ENCODE measurements at places on chromosomes 1 and 21.

GRCh38 chr1:242568666-242569065 lies 44.2 kb upstream of the PLD5 start:
- DNase-seq, result no peak

GRCh38 chr1:168766568-168766967 lies 37.6 kb upstream of the DPT start:
- DNase-seq, result no peak

- DNase-seq, result no peak
Measured at GRCh38 chr1:201954263-201955008, 867 bp upstream of the TIMM17A start.

DNA sequence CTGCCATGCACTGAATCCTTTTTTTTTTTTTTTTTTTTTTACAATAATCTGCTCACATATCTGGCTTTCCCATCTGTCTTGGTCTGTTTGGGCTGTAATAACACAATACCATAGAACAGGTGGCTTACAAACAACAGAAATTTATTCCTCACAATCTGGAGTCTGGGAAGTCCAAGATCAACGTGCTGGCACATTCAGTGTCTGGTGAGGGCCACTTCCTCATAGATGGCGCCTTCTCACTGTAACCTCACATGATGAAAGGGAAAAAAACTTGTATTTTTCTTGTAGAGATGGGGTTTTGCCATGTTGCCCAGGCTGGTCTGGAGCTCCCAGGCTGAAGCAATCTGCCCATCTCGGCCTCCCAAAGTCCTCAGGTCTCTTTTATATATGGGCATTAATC lies 13.0 kb upstream of the PARP1 start:
- DNase-seq, result no peak

DNA sequence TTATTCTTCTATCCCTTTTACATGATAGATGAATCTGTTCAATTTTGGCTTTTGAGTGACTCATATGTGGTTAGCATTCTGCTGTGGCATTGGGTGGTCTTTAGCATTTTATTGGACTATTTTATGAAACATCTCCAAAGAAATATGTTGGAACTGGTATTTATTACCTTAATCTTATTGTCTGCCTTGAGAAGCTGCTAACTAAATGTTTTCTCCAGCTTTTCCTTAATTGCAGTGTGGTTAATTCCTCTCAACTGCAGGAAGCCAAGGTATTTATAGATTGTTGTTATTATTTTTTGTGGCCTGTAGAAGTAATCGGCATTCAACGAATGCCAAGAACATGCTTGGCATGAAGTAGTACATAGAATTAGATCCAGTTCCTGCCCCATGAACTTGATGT lies 64.1 kb downstream of the NOS1AP start:
- no peak for DNase-seq

GRCh38 chr1:219945795-219946194 lies 17.4 kb upstream of the SLC30A10 start:
- DNase-seq, result no peak

- no peak for DNase-seq
Measured at GRCh38 chr1:155219592-155220031, 11.1 kb downstream of the MTX1 start.

DNA sequence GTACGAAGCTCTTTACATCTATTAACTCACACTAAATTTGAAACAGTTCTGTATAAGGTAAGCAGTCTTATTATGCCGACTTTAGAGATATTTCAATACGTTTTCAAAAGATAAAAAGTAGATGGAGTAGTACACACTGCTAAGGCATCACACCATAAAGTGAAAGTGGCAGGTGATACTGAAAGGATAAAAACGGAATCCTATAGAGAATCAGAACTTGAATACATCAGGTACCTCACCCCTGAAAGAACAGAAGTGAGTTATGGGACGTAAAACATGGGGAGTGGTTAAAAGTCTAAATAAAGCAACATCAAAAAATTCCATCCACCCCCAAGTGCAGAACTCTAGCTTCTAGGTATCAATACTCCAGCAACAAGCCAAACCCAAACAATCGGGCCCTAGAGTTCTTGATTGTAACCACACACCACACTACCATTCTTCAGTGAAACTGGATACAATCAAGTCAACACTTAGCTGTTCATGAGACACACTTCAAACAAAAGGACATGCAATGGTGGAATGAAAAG lies 142.6 kb downstream of the SMYD3 start:
- no peak for DNase-seq

DNA sequence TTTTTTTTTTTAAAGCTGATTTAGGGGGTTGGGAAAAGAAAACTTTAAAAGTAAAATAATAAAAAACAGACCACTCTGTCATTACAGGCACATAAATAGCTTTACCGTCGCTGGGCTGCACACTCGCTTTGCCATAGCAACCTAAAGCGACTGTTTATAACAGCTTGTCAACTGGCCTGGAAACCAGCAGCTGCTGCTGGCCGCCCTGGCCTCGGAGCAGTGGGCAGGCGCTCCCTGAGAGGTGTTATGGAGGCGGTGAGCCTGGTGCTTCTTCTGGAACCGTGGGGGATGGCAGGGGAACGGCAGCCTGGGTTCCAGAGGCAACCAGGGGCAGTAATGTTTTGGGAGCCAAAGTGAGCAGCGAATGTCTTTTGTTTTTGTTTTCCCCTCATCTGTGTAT lies 45.7 kb downstream of the ATP2B4 start:
- no peak for DNase-seq

GRCh38 chr21:44722731-44723130 lies 11.4 kb upstream of the TSPEAR start:
- DNase-seq, result no peak

DNA sequence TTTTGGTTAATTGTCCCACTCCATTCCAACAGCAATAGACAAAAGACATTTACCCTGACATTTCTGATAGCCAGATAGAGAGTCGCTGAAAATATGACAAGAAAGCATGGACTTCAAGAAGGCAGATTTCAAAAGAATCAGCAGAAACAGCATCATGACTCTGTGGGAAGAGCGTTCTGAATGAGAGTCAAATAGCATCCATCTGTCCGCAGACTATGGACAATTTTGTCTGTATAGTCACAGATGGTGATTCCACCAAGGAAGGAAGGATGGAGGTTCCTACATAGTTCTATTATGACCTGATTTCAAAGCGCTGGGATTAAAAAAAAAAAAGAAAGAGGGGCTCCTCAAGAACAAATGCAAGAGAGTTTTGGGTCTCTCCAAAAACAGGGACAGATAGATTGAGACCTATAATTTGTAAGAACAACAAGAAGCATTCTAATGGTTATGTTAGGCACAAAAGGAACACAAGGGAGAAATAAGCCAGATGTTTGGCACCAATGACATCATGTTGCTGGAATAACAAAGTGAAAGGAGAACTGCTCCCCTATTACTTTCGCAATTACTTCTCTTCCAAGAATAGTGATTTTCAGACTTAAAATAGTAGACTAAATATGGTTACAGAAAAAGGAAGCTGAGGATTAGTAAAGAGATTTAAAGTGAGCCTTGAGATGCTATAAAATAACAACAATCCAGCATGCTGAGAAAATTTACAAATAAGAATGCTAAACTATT lies 28.5 kb downstream of the NIBAN1 start:
- no peak for DNase-seq

DNA sequence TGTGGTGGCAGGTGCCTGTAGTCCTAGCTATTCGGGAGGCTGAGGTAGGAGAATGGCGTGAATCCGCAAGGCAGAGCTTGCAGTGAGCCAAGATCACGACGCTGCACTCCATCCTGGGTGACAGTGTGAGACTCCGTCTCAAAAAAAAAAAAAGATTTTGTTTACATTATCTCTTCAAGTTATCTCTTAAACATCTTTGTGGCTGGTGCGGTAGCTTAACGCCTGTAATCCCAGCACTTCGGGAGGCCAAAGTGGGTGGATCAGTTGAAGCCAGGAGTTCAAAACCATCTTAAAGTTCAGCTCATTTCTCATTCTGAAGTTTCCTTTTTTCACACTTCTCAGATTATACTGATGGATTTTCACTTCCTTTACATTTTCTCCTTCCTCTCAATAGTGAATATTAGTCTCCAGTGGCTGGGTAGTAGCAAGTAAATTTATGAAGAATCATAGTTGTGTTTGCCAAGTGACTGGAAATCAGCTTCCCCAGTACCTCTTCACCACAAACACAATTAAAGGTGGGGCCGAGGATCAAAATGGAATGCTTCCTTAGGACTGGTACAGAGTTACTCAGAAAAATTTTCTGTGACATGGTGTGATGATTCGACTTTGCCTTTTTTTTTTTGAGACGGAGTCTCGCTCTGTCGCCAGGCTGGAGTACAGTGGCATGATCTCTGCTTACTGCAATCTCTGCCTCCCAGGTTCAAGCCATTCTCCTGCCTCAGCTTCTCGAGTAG lies 13.8 kb downstream of the PIP5K1A start:
- DNase-seq, result no peak

DNA sequence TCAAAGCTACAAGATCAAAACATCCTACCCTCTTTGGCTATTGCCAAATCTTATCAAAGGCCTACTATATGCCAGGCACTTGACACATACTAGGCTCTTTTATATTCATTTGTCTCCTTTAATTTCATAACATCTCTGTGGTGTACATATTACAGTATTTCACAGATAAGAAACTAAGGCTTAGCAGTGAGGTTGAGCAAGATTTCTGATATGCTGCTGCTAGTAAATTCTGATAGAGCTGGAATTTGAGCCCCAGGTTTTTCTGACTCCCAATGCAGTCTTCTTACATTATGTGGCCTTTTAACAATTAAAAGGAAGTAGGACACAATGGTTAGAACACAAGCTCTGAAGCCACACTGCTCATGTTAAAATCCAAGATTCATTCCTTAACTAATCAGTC lies 16.8 kb downstream of the CCDC185 start:
- no peak for DNase-seq

- DNase-seq, result no peak
Measured at GRCh38 chr1:111907321-111907720, 82.1 kb downstream of the KCND3 start.

GRCh38 chr1:184792450-184792969 lies 37.9 kb upstream of the EDEM3 start:
- peak; percentile 38 for DNase-seq

- no peak for DNase-seq
Measured at GRCh38 chr1:44698138-44698537, 23.6 kb downstream of the ARMH1 start.

DNA sequence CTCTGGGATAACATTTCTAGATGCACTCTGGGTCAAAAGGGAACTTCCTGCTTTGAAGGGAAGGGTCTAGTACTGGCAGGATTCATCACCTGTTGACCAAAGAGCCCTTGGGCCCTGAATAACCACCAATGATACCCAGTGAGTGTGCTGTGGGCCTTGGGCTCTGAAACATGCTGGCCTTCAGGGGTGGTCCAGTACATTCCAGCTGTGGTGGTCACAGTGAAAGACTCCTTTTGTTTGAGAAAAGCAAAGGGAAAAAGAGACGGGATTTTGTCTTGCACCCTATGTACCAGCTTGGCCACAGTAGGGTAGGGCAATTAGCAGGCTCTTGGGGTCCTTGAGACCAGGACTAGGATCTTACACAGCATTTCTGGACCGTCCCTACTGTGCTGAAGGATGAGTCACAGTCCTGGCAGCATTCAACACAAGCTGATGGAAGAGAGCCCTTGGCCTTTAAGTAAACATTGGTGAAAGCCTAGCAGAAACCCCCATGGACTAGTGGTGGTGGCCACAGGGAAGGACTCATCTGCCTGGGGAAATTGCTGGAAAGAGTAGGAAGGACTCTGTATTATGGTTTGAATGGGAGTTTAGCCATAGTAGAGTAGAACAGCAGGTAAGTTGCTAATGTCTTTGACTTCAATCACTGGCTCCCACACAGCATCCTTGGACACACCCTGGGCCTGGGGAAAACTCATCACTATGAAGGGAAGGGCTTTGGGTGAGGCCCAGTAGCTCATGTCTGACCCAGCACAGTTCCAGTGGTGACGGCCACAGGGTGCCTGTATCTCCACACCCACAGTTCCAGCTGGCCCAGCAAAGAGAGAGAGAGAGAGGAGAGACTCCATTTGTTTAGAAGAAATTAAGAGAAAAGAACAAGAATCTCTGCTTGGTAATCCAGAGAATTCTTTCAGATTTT lies 87.5 kb downstream of the COL24A1 start:
- DNase-seq, result no peak

DNA sequence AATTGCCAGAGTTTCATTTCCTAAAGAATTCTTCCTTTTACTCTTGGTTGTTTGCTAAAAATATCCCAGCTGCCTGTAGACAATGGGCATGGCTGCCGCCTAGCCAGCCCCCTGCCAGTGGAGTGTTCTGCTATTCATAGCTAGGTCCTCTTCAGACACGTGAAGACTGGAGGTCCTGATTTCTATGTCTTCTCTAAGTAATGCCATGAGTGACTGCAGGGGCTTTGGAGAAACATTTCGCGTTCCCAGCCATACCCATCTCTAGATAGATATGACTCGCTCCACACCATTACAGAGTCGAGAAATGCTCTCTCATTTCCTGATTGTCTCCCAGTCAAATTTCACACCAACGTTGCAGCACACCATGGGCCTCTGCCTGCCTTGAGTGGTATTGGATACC lies 99.5 kb upstream of the BACE2 start:
- no peak for DNase-seq

DNA sequence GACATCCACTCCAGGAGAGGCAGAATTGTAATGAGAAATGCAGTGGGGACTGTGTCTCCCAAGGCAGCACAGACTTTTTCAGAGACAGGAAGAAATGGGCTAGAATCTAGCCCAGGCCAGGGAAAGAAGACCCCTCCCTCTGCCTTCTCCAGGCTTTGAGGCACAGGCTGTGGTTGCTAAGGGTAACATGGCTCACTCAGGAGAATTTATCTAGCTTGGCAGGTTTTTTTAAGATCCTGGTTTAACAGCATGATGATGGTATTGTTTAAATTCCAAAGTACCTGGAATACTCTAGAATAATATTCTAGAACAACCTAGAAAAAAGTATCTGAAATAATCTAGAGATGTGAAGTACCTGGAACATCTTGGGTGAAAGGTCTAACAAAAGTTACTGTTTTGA lies 125.6 kb downstream of the URB2 start:
- no peak for DNase-seq

DNA sequence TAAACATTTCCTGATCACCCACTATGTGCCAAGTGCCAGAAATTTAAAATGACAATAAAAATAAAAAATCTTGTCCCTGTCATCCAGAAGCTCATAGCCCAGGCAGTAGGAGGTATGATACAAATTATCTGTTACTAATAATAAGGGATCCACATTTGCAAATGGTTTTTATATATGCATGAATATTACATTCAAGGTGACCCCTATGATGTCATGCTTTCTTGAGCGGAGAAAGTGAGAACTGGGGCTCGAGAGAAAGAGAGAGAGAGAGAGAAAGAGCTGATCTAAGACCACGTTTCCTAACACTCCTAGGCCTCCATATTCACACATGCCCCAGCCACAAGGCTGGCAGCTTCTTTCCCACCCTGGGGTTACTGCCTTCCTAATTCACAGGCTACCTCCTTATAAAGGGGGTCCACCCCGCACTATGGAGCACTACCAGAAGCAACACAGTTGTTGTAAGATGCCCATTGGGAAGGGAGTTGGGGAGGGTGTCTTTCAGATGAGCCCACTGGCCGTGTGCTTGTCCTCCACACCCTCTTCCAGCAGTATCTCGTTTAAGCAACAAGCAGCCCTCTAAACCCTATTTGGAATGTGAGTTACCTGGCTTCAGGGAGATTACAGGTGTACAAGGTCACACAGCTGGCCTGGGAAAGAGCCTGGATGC lies 28.8 kb upstream of the LRRN2 start:
- DNase-seq, result no peak

- no peak for DNase-seq
Measured at GRCh38 chr1:224539971-224540370, 76.1 kb upstream of the CNIH3 start.
